Activated CD4-positive, alpha-beta T cell treated with anti-CD3 and anti-CD28 coated beads, Interleukin-10, Interleukin-2, amounts not matched to agents 100 ng/mL and 50 ng/mL, durations not matched to agents 16 hours and 8 hours (primary cell): ENCODE measurements at places on chromosomes 16 and 17.

DNA sequence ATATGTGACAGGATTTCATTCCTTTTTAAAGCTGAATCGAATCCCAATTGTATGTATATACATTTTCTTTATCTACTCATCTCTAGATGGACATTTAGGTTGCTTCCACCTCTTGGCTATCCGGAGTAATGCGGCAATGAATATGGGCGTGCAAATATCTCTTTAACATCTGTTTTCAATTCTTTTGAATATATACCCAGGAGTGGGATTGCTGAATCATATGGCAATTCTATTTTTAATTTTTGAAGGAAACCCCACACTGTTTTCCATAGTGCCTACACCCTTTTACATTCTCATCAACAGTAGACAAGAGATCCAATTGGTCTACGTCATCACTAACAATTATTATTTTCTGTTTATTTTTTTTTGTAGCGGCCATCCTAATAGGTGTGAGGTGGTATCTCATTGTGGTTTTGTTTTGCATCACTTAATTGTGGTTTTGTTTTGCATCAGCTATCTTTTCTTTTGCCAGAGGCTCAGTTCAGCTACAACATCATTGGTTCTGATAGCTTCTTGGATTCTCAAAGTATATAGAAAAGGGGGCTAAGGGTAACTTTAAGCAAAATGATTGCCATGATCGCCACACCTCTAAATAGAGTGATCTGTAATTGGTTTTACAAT, 25.6 kb upstream of the MAP2K6 start:
- DNase-seq, result no peak

DNA sequence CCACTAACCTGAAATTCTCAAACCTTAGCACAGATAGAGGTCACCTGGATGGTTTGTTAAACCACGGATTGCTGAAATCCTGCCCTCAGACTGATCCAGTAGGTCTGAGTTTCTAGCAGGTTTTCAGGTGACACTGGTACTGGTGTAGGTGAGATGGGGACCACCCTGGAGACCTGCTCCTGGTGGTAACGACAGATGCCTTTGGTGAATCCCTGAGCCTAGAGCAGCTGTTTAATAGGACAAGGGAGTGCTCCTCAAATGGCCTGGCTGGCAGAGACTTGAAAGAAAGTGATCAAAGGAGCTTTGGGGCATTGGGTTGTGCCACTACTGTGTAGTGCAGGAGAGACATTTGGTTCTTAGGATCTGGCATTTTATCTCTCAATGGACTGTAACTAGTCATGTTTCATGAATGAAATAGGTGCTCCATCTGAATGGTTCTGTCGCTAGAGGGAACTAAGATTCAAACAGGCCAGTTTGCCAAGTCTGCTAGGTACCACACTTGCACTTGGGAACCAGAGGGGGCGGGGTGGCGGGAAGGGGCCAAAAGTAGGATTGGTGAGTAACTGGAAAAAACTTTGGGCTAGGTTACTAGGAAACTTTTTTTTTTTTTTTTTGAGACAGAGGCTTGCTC, 2.9 kb upstream of the IFI35 start:
- DNase-seq, result no peak

DNA sequence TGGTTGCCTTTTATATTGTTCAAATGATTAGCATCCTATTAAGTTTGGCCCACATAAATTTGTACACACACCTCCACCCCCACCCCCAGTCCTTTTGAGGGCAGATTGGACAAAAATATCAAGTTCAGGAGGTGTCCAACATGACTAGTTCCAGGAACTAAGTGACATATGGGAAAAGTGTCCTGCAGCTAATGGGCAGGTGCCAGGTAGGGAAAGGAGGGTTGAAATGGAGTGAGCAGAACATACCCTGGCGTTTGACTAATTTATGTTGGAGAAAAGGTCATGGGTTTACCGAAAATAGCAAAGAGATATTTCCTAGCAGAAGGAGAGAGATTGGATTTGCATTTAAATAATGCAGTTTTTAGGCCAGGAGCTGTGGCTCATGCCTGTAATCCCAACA, 4.9 kb downstream of the KCTD2 start:
- no peak for DNase-seq

- no peak for DNase-seq
Measured at GRCh38 chr17:17780922-17781590, 55.7 kb downstream of the SREBF1 start.

- DNase-seq, result peak; percentile 59
Measured at GRCh38 chr17:40168262-40168832, 8.9 kb upstream of the RAPGEFL1 start.

- DNase-seq, result peak; percentile 49
Measured at GRCh38 chr17:7932949-7933348, 943 bp downstream of the CNTROB start.

- DNase-seq, result no peak
Measured at GRCh38 chr17:2266865-2267228, 36.7 kb downstream of the SMG6 start.

- no peak for DNase-seq
Measured at GRCh38 chr17:13088666-13089065, 70.8 kb upstream of the ELAC2 start.

GRCh38 chr16:79598348-79599181, 2.0 kb downstream of the MAF start:
- peak; percentile 73 for DNase-seq

DNA sequence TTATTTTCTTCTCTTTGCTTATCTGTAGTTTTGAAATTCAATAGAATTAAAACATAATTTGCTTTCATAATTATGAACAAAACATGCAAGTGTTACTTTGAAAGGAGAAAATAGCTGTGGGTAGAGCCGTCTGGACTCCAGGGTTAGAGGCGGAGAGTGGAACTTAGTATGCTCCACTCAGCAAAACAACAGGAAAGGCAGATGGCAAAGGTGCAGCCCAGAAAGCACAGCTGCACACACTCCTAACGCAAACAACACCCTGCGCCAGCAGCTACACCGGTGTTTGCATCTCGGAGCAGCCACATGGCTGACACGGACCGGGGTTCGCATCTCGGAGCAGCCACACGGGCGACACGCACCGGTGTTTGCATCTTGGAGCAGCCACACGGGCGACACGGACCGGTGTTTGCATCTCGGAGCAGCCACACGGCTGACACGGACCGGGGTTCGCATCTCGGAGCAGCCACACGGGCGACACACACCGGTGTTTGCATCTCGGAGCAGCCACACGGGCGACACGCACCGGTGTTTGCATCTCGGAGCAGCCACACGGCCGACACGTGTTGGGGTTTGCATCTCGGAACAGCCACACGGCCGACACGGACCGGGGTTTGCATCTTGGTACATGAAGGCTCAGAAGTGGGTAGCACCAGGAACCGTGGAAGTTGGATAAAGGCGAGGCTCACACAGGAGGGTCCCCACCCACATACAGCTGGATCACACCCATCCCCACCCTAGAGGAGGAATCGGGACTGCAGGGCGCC, 12.2 kb upstream of the CAPN15 start:
- no peak for DNase-seq

DNA sequence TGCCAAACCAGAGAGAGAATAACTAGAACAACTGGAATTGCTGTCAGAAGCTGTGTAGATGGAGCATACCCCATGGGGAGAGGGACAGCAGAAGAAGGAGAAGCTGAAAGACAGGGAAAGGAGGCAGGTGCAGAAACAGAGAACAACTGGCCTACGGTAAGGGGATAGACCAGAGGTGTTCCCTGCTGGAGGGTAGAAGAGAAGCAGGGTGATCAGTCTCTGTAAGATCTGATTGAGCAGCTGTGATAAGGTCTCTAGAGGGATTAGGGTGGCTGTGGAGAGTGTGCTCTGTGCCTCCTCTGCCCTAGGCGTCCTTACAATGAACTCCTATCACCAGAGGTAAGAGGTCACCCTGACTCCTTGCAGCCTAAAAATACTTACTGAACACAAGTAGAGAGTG, 30.4 kb upstream of the HS3ST3B1 start:
- DNase-seq, result no peak

- peak; percentile 70 for DNase-seq
Measured at GRCh38 chr17:58755577-58756245, at the start of gene PPM1E. Gene PPM1E, plus strand, starts transcription at chr17:58755854.

- DNase-seq, result no peak
Measured at GRCh38 chr16:49788572-49788971, 67.3 kb downstream of the ZNF423 start.

- no peak for DNase-seq
Measured at GRCh38 chr17:64439956-64440355, 9.0 kb upstream of the MILR1 start.

GRCh38 chr17:75069783-75070182, 18.0 kb upstream of the SLC16A5 start:
- DNase-seq, result no peak

- DNase-seq, result no peak
Measured at GRCh38 chr16:21590796-21591195, 8.6 kb upstream of the METTL9 start.

GRCh38 chr17:54307351-54307750, 484.6 kb downstream of the KIF2B start:
- DNase-seq, result no peak

- no peak for DNase-seq
Measured at GRCh38 chr16:12601290-12601900, 202.3 kb downstream of the CPPED1 start.

- no peak for DNase-seq
Measured at GRCh38 chr16:88939972-88940861, 36.8 kb downstream of the CBFA2T3 start.

DNA sequence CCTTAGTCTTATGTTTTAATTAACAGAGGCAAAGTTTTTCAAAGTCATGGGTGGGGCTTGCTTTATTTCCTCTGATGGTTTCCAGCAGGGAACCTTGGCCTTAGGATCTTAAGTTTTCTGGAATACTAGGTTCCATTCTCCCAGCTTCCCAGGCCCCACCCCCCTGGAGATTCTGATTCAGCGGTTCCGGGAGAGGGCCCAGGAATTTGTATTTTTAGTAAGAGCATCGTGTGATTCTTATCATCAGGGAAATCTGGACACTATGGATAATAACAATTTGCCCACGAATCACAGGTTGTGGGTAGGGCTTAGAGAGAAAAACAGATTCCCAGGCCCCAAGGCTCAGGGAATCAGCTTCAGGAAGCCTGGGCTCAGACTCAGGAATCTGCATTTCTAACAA, 263.6 kb downstream of the NTN1 start:
- DNase-seq, result no peak

- DNase-seq, result no peak
Measured at GRCh38 chr17:41419716-41420115, 4.7 kb downstream of the KRT37 start.

- DNase-seq, result no peak
Measured at GRCh38 chr17:50018909-50019308, 23.9 kb upstream of the DLX3 start.

DNA sequence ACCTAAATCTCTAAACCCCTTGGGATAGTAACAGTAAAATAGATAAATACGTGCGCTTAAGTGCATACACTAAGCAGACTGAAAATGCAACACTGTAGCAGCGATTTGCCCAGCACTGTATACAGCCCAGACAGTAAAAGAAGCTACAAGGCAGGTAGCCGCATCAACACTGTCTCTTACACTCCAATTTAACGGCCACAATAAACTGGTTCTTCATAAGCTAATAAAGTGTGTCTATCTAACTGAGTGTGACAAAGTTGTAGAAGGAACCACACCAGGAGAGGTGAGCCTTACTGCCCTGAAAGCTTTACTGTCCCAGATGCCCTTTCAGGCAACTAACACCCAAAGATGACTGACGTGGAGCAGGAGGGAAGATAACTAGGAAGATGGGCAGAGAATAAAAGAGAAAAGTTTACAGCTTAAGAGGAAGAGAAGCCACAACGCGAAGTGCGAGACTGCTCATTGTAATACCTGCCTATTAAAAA, 847 bp downstream of the ZDHHC7 start:
- DNase-seq, result no peak

DNA sequence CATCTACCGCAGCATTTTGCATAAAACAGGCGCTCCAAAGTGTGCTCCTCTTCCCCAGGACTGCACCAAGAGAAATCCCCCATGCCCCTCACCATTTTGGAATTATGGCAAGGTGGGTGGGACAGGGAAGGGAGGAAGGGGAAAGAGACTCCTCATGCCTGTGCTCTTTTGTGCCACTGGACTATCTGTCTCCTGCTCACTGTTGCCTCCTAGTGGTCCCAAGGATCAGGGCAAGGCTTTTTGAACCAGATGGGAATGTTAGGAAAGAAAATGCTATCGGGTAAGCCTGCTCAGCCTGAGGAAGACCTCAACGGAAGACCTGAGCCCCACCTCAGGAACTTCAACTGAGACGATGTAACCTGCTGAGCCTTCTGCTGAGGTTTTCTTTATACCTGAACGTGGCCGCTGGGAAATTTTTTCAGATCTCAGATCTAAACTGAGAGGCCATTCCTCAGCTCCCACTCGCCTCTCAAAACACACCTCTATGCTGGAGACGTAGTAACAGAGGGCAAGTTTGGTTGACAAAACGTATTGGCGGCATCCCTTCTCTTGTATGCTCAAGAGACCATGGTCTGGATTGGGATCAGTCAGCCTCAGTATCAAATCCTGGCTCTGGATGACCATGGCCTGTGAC, 58.3 kb downstream of the SPACA3 start:
- DNase-seq, result peak; percentile 26

GRCh38 chr17:5592382-5592781, 8.1 kb upstream of the NLRP1 start:
- peak; percentile 55 for DNase-seq

- no peak for DNase-seq
Measured at GRCh38 chr17:80795754-80796153, 195.9 kb upstream of the CHMP6 start.

DNA sequence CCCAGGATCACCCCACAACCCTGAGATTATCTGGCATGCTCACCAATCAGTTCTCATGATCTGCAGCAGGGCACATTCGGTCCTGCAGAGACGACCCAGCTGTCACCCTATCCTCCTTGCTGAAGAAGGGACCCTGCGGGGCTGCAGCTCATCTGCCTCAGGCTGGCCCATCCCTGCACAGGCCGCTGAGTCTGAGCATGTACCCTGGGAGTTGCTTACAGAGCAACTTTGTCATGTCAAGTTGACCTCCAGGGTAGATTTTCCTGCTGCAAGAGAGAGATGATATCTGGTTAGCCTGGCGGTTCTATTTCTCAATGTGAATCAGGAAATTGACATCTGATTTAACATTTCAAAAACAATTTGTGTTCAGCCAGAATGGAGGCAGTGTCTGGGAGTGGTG, 36.0 kb upstream of the ADCY9 start:
- no peak for DNase-seq

DNA sequence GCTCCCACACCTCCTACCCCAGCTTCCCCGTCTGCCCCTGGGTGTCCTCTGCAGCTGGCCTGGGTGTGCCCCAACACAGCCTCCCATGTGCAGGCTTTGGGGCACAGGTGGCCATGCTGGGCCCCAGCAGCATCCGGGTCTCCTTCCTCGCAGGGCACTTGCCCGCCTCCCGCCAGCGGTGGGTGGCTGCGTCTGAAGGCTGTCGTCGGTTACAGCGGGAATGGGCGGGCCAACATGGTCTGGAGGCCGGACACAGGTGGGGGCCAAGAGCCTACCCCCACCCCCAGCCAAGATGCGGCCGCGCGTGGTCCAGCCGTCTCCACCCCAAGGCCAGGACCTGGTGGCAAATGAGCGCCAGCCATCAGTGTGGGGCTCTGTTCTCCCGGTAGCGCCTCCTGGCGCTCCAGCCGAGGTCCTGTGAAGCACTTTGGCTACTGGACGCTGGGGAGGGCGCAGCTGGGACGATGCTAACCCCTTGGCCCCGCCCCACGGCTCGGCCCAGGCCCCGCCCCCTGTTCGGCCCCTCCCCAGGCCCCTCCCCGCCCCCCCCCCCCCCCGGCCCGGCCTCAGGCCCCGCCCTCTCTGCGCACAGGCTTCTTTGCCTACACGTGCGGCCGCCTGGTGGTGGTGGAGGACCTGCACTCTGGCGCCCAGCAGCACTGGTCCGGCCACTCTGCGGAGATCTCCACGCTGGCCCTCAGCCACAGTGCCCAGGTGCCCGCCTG, 7.3 kb upstream of the RHOT2 start:
- peak; percentile 80 for DNase-seq
